Activated effector memory CD4-positive, alpha-beta T cell treated with Interleukin-2 at 50 U/mL for 16 hours (primary cell): ENCODE measurements at places on chromosomes 7 and 10.

- DNase-seq, result no peak
Measured at GRCh38 chr7:122300956-122301833, 3.4 kb downstream of the FEZF1 start.

DNA sequence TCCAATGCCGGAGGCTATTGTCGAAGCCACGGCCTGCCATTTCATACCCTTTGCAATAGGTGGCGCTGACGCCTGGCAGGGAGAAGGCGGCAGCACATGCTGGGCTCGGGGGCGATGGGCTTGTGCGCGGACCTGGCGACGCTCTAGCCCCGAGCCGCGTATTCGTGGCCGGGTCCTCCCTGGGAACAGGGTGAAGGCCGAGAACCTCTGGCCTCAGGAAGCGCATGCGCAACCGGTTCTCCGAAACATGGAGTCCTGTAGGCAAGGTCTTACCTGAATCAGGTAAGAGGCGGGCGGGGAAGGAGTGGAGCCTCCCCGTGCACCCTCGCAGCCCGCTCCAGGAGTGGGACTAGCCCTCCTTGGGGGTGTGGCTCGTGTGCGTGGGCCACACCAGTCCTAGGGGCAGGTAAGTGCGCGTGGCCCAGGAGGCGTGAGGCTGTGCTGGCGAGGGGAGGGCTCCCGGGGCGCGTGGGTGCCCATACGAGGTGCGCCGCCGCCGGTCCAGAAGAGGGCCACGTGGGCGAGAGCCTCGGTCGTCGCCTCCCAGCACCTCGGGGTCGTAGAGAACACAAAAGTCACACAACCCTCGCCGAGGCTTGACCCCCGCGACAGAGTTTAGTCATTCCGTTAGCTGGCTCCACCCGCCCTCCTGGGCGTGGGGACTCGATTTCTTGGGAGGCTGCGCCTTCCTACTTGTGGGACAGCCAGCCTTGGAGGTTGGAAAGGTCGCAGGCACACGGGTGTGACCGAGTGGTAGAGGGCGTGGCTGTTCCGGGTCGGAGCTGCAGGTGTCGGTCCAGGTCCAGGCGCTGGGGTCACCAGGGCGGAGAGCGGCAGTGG lies 5.6 kb upstream of the MEST start:
- peak; percentile 23 for DNase-seq

DNA sequence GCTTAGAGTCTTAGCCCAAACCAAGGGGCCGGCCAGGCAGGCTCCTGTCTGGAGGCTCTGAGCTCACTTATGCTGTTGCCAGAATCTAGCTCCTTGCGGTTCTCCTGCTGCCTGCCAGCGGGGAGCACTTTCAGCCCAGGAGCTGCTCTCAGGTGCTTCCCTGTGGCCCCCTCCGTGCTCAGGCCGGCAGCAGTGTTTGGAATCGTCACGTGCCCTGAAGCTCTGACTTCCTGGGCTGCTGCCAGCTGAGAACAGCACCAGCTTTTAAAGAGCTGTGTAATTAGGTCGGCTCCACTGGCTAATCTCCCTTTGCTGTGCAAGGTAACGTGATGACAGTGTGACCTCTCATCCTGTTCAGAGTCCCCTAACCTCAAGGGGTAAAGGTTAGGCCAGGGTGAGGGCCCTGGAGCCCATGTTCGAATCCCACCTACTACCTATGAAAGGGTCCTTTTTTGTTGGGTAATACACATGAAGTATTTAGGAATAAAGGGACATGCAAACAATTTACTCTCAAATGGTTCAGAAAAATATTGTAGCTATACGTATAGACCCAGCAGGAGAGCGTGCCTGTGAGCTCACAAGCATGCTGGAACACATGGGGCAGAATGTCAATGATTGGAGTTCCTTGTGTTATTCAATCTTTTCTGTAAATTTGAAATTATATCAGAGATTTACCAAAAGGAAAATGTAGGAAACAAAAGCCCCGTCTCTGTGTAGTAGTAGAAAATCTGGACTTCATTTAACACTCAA lies 16.6 kb downstream of the ZNF862 start:
- DNase-seq, result peak; percentile 31

DNA sequence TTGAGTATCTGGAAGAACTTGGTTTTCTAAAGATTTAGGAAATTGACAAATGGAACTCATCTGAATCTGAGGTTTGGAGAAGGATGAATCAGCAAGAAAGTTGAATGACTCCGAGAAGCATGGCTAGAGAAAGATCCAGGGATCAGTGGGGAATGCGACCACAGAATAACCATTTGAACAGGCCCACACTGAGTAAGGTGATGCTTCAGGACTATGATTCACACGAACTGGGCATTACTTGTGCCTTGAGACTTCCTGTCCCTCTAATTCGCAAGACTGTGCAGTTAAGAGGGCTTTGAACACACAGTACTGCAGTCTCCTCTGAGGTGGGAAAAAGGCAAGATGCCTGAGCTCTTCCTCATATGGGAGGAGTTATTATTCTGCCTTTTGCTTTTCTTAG lies 395.5 kb upstream of the POM121L12 start:
- DNase-seq, result no peak

- DNase-seq, result no peak
Measured at GRCh38 chr7:13159003-13159402, 471.6 kb downstream of the ARL4A start.

- DNase-seq, result no peak
Measured at GRCh38 chr10:9097206-9097990, 1042.9 kb downstream of the GATA3 start.

DNA sequence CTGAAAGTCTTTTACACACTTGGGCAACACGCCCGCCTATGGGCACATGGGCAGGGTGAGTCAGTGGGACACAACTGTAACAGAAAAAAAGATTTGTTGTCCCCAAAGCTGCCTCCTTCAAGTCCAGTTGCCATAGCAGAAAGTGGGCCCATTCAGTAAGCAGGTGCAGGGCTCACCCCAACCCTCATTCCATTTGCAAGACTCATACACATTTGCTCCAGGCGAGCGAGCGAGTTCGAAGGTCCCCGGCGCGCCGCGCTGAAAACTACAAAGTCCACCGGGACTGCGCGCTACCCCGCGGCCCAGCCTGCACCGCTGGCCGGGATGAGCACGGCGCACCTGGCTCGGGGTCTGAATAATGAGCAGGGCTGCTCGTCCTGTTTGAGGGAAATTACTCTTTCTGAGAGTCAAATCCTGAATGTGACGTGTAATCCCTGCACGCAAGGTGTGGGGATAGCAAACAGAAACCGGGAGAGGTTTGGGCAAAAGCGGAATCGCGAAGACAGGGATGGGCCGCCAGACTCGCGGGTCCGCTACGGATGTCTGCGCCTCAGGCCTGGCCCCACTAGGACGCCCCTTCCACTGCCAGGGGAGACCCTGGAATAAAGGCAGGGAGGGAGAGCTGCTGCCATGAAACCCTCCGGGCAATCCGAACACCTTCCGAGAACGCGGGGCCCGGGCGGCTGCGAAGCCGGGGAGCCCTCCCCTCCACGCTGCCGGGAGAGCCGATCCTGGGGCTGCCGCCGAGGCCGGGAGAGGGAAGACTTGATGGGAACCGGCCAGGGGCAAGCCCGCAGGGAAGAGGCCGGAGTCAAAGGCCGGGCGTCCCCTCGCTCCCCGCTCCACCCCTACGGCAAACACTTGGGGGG lies 982 bp downstream of the COBL start:
- no peak for DNase-seq

- no peak for DNase-seq
Measured at GRCh38 chr7:55574051-55574717, 1.9 kb upstream of the VOPP1 start.

DNA sequence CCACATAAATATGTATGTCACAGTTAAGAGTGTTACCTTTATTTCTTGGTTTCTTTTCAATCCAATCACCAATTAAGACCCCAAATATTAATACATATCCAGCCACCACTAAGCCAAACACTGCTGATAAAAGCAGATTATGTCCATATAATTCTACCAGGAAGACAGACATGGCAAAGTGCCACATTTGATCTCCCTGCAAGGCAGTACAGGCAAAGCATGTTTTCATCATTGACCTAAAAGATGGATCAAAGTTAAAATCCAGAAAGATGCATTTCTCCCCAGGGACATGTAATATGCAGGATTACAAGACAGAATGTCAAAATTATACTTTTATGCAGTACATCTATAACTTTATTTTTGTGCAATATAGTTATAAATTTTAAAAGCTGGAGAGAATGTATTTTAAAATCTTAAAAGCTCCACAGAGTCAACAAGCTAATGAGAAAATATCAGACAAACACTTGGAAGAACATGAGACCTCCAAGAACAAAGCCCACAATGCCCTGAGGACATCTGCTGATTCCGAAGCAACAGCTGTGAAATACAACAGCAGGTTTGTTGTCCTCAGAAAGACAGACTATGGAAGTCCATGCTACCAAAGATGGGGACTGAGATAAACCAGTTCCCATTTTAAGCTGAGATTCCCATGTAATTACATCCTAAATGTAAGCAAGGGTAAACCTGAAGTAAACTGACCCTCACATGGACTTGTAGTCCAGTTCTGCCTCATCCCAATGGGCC lies 54.5 kb upstream of the TOMM7 start:
- no peak for DNase-seq

GRCh38 chr7:45259966-45260646 lies 102.5 kb downstream of the RAMP3 start:
- DNase-seq, result peak; percentile 49

DNA sequence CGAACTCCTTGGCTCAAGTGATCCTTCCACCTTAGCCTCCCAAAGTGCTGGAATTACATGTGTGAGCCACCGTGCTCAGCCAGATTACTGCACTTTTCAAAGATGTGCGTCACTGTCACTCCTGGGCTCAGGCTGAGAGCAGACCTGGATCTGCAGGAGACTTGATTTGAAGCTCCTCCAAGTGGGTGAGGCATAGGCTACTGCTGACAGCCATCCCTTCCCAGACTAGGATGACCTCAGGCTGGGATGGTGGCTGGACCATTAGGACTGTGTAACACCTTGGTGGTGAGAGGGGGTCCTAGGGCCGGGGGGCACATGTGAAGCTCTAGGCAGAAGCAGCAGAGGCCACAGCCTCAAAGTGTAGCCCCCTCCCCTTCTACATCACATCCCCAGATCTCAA lies 8.2 kb upstream of the SRRM3 start:
- no peak for DNase-seq

GRCh38 chr7:105269397-105269796 lies 119.3 kb downstream of the SRPK2 start:
- no peak for DNase-seq

DNA sequence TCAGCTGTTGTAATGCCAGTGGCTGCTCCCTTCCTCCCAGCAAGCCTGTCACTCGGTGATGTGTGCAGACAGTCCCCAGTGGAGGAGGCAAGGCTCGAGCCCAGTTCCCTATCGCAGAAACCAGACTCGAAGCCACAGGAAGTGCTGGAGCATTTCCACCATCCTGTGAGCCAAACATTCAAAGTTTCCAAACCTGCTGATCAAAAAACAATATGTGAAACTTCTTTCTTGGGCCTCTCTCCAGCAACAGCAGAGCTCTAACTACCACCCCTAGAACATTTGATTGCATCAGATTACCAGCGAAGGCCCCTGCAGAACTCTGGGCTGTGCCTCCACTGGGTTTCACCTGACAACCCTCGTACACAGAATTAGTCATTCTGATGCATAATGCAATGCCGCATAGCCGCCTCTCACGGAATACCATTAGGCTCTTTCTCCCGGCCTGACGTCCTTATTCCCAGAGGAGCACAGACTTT lies 94.0 kb downstream of the ELMO1 start:
- peak; percentile 34 for DNase-seq

DNA sequence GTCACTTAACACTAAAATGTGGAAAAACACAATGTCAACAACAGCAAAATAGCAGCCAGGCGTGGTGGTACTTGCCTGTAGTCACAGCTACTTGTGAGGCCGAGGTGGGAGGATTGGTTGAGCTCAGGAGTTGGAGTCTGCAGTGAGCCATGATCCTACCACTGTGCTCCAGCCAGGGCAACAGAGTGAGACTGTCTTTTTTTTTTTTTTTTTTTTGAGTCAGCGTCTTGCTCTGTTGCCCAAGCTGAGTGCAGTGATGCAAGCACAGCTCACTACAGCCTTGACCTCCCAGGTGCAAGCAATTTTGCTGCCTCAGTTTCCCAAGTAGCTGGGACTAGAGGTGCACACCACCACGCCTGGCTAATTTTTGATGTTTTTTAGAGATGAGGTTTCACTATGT lies 6.1 kb downstream of the KCTD7 start:
- DNase-seq, result no peak

DNA sequence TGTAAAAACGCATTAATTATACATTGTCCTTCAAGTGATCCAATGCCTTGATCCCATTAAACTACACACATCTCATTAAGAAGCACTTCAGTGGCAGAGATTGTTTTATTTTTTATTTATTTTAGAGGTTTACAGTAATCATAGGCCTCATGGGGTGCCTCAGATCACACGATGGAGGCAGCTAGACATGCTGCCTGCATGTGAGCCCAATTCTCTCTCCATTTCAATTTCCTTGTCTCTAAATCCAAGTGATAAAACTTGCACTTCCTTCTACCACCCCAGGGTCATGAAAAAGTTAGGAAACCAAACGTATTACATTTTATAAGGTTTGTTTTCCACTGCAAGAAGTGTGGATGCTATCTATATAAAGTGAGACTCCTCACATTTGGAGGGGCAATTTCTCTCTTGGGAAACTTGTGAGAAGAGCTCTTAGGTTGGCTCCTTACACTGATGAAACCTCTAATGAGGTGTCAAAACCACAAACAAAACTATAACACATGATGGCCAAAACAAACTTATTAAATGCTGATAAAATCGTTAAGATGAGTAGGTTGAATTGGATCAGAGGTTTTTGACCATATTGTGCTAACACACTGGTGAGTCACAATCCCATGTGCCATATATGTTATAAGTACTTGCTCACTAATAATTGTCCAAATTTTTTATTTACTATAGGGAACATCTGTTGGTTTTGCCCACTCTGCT lies 22.3 kb upstream of the XPNPEP1 start:
- DNase-seq, result no peak

GRCh38 chr10:59771162-59771807 lies 18.0 kb upstream of the MRLN start:
- no peak for DNase-seq

- no peak for DNase-seq
Measured at GRCh38 chr10:43393606-43394360, 15.2 kb downstream of the HNRNPF start.

DNA sequence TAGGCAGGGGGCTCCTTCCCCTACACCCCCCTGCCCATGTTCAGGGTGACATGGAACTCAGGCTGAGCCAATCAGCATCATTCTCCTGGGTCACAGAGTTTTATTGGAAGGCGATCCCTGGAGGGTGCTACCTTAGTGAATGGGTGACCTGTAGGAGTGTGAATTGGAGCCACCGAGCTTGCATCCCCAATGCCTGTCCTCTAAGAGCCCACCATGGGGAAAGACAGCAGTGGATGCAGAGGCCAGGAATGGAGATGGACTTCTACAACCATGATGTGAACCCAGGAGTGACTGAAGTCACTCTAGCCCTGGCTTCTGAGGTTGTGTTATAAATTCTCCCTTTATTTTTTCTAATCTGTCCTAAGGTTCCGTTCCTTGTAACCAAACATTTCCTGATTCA lies 89.4 kb downstream of the CCDC71L start:
- DNase-seq, result no peak

DNA sequence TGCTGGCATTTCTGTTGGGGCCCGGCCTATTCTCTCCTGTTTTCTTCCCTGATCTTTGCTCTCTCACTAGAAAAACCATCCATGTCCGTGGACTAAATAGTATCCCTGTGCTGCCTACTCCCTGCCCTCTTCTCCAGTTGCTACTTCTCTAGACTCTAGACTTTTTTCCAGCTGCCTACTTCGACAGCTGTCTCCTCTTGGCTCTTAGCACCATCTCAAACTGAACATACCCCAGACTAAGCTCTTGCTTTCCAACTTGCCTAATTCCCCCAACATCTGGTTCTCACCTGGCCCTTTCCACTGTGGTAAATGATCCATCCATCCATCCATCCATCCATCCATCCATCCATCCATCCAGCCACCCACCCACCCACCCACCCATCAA lies 19.5 kb downstream of the ADCYAP1R1 start:
- no peak for DNase-seq

- no peak for DNase-seq
Measured at GRCh38 chr7:55178292-55178862, 159.6 kb downstream of the EGFR start.
